ENCODE measurements at places on chromosomes 16 and 17.

DNA sequence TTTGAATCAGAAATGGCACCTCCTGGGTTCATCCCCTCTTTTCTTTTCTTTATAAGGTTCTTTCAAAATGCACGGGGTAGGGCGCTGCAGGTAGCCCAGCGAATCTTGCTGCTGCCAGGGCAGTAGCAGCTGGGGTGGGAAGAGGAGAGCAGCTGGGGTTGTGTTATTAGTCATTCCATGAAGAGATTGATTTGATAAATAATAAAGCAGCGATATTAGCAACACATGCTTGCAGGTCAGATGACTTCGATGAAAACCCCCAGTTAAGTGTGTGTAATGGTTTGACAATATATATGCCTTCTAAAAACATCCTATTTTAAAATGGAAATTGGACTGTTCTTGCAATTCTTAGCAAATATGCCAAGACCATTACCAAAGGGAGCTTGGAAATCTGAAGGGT, 200.7 kb downstream of the CCDC182 start:
- DNase-seq = no peak

DNA sequence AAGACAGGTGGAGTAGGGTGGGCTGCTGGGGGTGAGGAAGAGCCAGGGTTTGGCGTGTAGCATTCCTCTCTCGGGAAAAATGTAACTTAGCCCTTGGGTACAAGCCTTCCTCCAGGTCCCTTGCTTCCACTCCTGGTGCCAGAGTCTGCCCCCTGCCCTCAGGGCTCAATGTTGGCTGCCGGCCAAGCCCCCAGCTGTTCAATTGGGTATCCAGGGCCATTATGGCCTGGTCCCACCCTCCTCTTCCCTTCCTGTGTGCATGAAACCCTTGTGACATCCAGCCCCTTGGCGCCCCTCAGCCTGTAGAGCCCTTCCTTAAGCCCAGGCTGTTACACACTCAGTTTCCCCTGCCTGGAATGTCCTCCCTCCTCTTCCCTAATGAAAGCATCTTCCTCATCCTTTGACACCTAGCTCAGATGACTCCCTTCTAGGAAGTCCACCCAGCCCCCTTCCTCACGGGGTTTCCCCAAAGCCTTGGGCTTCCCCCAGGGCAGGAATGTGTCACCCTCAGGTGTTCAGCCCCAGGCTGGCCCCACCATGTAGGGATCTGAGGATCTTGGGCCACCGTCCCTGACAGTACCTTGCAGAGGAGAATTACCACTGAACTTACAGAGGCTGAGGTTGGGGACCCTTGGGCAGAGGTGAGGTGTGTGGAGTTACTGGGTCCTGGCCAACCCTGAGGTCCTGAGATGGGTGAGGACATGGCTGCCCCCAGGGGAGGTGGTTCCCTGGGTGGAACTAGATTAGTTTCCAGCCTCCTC, 30.0 kb downstream of the B9D1 start:
- DNase-seq = no peak

- no peak for DNase-seq
Measured at GRCh38 chr16:82056550-82056896, 21.5 kb downstream of the HSD17B2 start.

DNA sequence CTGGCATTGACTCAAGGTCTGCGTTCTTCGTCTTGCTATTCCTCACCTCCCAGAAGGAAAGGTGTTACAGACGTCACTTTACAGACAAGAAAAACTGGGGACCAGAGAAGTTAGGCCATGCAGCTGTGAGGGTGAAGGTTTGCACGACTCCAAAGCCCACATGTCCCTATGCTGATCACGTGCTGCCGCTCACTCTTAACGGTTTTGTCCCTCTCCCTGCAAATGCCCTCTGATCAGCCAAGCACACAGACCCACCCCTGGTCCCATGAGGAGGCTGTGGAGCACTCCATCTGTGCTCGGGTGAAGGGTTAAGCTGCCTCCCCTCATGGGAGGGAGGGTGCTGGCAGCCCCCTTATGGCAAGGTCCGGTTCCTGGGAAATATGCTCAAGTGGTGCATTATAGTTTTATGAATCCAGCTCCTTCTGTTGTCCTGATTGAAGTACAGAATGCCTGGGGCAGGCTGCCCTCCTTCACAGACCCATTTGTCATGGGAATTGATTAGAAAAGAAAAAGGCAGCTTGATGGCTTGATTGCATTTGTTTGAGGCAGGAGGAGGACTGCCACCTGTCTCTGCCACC, 18.8 kb downstream of the CCDC182 start:
- no peak for DNase-seq

DNA sequence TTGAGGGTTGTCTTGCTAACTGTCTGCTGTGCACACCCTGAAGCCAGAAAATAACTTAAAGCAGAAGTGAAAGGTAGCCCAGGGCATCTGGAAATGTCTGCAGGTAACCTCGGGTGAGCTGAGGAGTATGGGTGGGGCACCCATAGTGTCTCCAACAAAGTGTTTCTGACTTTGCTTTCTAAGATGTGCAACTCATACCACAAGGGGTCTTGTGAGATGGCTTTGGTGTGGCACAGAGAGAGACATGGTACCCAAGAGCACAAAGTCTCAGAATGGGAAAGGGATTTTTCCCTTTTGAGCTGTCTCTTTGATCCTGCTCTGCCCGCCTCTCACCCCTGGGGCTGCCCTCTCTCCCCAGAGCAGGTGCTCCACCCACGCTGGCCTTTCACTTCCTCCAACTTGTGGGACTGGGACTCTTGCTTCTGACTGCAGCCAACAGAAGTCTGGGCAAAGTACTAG, 6.9 kb downstream of the CHD9 start:
- DNase-seq = no peak

GRCh38 chr17:55664287-55664686, 58.4 kb downstream of the TMEM100 start:
- no peak for DNase-seq

GRCh38 chr17:63967953-63968352, 4.8 kb downstream of the SCN4A start:
- no peak for DNase-seq

DNA sequence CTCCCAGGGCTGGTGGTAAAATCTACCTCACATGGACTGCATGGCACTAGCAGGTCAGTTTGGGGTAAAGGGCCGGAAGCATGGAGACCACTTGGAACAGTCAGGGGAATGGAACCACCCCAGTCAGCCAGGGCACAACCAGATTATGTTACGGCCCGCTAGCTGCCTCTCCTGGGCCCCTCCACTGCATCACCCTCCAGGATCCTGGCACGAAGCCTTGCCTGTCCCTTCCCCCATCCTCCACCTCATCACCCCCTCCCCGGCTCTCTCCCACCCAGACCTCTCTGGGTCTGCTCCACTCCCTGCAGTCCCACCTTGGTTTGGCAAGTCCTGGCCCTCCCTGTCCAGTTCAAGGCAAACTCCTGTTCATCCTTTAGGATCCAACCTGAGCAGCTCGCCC, 91.7 kb downstream of the CLEC16A start:
- no peak for DNase-seq

DNA sequence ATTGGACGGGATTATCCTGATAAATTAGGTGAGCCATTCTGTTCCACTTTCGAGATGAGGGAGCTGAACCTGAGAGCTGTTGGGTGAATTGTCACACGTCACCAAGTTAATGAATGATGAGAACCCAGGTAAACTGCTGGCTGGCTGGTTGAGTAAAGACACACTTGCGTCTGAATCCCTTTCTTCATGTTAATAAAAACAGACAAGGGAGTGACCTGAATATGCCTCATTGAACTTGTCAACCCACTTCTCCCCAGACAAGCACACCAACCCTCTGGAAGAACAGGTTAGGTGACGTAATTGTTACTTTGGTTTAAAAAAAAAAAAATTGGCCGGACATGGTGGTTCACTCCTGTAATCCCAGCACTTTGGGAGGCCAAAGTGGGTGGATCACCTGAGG, 400.9 kb upstream of the CDH5 start:
- DNase-seq = no peak

- DNase-seq = no peak
Measured at GRCh38 chr17:6551356-6551755, 5.0 kb downstream of the PITPNM3 start.

GRCh38 chr16:17270111-17270510, 200.6 kb downstream of the XYLT1 start:
- no peak for DNase-seq

- no peak for DNase-seq
Measured at GRCh38 chr17:56870081-56870651, 36.2 kb downstream of the DGKE start.

- DNase-seq = no peak
Measured at GRCh38 chr17:36544044-36544306, 744 bp upstream of the GGNBP2 start.

DNA sequence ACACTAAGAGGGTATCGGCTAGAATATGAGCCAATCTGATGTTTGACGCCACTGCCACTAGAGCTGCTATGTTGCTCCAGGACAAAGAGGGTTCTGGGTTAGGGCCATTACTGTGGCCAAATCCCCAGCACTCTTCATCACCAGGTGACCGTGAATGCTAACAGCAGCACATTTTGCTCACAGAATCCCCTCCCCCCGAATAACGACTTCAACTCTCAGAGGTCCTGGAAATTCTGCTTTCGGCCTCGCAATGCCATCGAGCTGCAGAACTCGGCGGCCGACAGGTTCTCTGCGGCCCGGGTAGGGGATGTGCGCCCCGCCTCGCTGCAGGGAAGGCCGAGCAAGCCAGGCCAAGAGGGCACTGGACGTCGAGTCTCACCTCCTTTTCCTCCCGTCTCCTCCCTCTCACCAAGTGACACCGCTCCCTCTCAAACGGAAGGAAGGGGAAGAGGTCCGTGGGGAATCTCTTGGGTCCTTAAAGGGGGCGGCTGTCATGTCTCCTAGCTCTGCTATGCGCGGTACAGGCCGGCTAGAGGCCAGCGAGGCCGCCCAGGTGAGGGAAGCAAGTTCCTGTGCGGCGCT, 31.9 kb downstream of the CDK5R1 start:
- no peak for DNase-seq

- DNase-seq = no peak
Measured at GRCh38 chr17:44266402-44267164, 1.4 kb downstream of the SLC4A1 start.

DNA sequence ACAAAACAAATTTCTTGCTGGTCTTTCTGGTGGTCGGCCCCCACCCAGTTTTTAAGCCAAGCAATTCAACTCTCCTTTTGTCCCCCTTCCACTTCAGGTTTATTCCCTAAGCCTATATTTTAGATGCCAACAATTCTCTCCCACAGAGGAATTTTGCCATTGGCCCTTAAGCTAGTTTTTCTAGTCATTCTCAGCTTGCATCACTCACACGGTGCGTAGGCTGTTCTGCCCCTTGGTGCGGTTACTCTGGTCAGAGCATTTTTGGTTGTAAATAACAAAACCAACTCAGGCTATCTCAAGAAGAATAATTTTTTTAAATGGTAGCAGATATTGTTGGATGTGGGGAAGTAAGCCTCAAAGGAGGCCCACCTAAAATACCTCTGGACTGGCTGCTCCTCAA, 33.7 kb upstream of the DYNLL2 start:
- DNase-seq = no peak

- no peak for DNase-seq
Measured at GRCh38 chr16:88928405-88929090, 48.5 kb downstream of the CBFA2T3 start.

- no peak for DNase-seq
Measured at GRCh38 chr17:17253406-17253805, 16.4 kb upstream of the FLCN start.

DNA sequence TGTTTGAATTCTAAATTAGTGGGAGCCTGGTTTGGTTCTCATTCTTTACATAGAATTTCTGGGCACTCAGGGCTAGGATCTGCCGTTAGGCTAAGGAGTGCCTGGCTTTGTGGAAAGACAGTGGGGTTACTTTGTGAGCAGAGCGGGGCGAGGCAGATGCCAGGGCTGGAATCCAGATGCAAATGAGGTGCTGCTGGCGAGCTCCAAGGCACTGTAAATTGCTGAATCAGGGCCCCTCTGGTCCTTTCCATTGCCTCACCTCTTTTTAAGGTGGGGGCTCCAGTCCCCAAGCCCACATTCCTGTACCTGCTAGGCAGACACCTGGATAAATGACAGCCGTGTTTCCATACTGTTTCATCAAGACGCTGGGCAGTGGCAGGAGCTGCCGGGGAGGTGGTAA, 33.8 kb downstream of the PIPOX start:
- no peak for DNase-seq

DNA sequence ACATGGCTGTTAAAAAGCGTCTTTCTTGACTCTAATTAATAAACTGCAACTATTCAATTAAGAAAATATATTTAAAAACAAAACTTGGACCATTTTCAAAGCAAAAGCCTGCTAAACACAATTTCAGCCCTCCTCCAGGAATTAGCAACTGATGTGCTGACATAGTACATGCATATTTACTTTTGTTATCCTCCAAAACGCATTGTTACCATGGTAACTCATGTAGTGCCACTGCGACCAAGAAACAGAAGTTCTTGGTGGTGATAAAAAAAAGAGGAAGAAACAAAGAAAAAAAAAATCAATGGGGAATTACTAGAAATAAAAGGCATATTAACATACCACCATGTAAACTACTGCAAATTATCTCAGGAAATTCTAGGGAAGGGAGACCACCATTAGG, 793.4 kb upstream of the CDH8 start:
- no peak for DNase-seq

DNA sequence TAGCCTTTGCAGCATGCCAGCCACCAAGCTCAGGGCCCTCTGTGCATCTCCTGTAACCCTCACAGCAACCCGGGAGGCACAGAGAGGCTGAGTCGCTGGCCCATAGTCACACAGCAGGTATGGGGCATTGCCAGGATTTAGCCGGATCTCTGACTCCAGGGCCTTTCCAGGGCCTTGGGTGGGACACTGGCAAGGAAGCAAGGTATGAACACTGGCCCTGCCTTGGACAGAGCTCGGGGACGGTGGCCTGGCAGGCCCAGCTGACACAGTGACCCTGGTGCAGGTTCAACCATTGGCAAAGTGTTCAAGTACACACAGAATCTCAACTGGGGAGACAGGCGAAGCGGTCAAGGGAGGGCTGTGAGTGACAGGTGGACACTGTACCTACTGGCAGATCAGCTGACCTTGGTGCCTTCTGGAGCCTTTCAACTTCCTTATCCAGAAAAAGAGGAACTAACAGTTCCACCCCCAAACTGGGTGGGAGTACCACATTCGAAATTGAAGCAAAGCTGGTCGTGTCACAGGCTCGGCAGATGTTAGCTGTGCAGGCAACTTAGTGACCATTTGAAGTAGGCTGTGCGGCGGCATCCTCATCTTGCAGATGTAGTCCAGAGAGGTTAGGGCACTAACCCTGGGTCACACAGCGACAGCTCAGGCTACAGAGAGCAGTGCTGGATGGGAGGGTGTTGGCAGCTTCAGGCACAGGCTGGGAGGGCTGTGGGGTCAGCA, 287.4 kb downstream of the SEC14L1 start:
- DNase-seq = no peak

DNA sequence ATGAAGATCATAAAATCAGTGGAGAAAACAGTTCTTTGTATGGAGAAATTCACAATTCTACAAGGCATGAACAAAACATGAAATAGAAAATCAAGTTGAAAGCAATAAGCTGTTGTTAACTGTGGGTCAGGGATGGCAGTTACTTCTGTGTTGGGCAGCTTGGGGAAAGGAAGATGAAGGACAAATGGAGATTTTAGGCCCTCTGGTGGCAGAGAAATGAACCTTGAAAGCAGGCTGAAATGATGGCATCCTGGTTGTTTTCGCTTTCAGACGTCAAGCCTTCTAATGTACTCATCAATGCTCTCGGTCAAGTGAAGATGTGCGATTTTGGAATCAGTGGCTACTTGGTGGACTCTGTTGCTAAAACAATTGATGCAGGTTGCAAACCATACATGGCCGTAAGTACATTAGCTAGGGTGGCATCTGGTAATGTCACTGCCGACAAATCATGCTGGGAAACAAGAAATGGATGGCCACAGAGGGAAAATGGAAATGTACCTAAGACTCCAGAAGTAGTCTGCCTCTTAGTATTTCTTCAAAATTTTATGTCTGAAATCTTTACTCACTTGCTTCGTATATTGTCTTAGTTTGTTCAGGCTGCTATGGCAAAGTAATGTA, 108.9 kb downstream of the MAP2K6 start:
- DNase-seq = no peak
